Pulmonary artery endothelial cell (primary cell): ENCODE measurements at places on chromosomes 1 and 21. TPM values are rescaled to one million over a fixed set of nuclear protein-coding genes. Genes with fewer than 3 reads are reported as not detected.

GRCh38 chr1:41920658-41921057 is 1.9 kb upstream of the HIVEP3 start:
- no peak for DNase-seq

- no peak for DNase-seq
These were observed 18.0 kb upstream of the ST3GAL3 start for GRCh38 chr1:43689289-43689688.

GRCh38 chr1:29708381-29708780 is 472.1 kb downstream of the PTPRU start:
- peak; percentile 46 for DNase-seq

DNA sequence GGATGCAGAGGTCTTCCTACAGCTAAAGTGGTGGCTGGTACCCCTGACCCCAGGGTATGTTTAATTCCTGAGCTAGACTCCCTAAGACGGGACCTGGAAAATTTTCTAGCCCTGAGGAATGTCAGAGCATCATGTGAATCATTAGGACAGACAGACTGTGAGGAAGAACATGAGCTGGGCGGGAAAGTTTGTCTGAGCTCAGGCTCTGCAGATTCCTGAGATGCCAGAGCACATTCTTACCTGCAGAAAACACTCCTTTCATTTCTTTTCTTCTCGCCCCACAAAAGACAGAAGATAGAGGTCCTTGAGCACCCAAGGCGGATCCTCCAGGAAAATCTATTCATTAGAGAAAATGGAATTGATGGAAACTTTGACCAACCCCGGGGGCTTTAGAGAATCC is 6.5 kb downstream of the CAPN2 start:
- no peak for DNase-seq

Gene GBP4
- total RNA-seq, result 3.1 and 10.5 TPM in 2 replicates

- no peak for DNase-seq
These were observed 5.1 kb downstream of the FHAD1 start for GRCh38 chr1:15251857-15252835.

- DNase-seq, result no peak
These were observed 101.2 kb downstream of the FNBP1L start for GRCh38 chr1:93549131-93549530.

DNA sequence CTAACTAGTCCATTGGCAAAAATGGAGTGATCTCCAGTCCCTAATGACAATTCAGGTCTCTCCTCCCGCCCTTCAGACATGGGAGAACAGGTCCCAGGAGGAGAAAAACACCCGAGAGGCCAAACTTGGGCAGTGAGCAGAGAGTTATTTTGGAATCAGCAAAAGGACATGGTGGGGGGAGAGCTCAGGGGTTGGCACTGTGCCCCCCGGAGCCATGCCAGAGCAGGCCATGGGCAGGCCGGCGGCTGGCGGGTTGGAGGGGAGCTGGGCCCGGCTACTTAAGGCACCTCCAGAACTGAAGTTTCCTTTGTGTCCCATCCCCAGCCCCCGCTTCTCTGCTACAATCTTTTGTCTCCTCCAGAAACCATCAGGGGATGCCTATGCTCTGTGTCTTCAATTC is 7.1 kb downstream of the LGR6 start:
- DNase-seq, result no peak

DNA sequence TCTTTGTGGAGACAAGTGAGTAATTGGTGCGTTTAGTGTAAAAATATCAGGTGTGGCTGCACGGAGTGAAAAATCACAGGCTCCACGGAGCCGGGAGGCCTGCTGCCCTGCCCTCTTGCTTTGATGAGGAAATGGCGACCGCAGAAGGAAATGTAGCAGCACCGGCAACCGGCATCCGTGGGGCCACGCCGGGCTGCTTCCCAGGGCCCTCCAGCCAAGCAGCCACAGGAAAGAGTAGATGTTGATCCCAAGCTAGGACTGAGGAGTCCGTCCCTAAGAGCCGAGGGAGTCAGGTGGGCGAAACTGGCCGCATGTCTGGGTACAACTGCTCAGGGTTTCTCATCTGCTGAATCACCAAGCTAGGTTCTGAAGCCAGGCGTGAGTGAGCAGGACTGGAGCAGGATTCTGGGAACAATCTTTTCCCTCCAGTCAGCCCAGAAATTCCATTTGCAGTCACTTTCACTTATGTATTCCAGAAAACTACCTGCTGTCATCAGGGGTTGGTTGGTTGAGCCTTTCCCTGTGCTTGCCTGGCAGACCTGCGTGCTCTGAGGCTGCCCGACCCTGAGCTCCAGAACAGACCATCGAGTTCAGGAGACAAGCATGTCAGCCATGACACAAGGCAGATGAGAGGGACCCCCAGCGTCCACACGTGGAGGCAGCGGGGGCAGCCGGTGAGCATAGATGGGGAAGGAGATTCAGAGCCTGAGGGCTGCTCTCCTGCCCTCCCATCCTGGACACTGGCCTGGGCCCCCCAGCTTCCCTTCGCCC is 5.8 kb upstream of the ITGB2 start:
- DNase-seq, result no peak

DNA sequence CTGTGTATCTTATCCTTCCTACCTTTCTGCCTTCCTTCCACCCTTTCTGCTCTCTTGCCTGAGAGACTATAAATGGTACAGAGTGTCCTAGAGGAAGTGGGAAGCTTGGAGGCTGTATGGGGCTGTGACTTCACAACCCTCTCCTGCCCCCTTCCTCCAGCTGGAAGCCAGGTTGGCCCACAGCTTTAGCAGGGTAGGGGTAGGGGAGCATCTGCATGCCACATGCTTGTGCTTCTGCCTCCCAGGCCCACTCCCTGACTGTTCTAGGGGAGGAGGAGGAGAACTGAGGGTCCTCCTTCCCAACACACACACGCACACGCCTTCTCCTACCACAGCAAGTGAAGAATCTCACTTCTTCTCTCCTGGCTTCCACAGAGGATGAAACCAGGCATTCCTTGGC is 3.9 kb upstream of the SLC27A3 start:
- DNase-seq, result no peak

Gene ARHGEF16
- 0.35 and 0.66 TPM in 2 replicates for total RNA-seq

Gene GBP5
- total RNA-seq, result 0.20 and 0.21 TPM in 2 replicates

DNA sequence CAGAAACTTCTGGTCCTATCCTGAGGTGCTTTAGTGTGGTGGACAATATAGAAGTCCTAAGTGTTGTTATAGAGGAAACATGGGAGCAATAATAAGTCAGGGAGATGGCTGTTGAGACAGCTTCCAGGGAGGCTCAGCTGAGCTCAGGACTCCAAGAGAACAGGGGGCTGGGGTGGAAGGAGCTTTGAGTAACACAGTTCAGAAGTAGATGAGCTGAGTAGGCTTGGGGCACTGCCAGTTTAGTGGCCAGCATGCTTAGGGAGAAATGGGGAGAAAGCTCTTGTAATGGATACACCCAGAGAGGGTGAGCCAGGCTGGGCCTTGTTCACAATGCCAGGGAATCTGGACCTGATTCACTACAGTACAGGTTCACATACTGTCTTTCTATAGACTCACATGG is 201.6 kb downstream of the DAB1 start:
- no peak for DNase-seq

DNA sequence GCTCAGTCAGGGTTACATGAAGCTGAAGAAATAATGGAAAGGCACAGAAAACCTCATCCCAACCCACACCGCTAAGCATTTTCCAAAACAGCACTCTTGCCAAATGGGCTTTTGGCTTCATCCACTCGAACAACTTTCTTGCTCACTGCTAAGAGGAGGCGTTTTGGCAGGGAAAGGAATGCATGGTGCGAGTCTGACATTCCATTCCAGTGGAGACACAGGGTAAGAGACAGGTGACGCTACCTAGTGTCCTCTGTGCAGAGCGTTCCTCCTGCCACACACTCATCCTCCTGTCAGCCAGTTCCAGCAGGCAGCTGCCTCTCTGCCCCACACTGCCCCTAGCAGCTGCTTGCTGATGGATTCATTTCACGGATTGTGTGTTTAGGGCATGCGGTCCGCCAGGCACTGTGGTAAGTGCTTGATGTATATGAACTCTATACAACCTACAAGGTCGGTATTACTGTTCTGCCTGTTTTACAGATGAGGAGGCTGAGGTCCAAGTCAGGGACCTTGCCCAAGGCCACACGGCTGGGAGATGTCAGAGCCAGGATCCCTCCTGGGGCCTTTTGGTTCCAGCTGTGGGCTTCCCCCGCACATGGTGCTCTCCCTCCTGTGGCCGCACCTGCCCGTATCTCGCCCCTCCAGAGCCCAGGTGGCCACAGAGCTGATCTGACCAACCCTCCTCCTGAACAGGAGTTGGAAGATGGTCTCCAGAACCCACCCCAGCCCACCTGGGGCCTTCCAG is 25.7 kb upstream of the BACE2 start:
- DNase-seq, result no peak

Gene MYOG
- total RNA-seq, result not detected in 2 replicates

DNA sequence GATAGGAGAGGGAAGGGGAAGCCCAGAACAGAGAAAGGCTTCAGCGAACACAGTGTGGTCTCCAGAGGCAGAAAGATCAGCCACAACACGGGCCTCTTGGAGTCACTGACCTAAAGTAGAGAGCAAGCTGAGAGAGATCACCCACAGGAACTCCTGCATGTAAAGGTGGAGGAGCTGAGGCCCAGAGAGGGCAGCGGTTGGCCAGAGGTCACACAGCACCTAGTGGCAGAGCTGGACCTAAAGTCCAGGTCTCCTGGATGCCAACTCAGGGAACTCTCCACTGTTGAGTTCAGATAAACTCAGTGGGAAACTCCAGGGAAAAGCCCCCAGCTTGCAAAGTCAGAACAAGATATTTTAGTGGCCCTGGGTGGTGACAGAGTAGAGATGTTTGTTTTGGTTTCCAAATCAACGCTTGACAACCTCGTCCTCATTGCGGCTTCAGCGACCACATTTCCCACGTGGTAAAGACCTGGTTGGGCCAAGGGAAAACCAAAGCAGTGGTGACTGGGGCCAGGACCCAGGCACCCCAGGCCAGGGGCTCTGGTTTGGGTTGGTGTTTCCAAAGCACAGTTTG is 4.6 kb downstream of the IFFO2 start:
- no peak for DNase-seq

- DNase-seq, result no peak
These were observed 8.2 kb downstream of the BCL9 start for GRCh38 chr1:147549526-147549925.

- peak; percentile 60 for DNase-seq
These were observed 61.5 kb downstream of the EIF4G3 start for GRCh38 chr1:21115098-21115760.

Gene CLDN17
- not detected in 2 replicates for total RNA-seq

Gene CASQ1
- total RNA-seq, result not detected in 2 replicates
